ENCODE measurements at places on chromosomes 3 and 15.

GRCh38 chr3:101038393-101038792, 45.2 kb upstream of the ABI3BP start:
- DNase-seq = no peak

DNA sequence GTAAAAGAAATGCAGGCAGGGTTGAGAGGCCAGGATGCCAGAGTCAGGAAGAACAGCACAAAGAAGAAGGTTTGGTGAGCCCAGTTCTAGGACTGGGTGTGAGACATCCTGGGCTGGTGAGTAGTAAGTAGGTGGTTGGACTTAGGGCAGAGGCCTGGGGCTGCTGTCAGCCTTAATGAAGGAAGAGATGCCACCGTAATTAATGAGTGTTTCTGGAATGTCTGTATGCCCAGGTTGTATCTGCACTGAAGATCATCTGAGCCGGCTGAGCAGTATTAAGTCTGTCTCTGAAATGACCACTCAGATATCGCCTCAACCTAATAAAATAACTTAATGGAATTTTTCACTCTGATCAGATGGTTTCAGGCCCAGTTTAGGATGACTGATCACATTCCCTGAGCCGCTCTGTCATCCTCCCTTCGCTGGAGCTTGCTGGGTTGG, 532.9 kb upstream of the IL12A start:
- no peak for DNase-seq

DNA sequence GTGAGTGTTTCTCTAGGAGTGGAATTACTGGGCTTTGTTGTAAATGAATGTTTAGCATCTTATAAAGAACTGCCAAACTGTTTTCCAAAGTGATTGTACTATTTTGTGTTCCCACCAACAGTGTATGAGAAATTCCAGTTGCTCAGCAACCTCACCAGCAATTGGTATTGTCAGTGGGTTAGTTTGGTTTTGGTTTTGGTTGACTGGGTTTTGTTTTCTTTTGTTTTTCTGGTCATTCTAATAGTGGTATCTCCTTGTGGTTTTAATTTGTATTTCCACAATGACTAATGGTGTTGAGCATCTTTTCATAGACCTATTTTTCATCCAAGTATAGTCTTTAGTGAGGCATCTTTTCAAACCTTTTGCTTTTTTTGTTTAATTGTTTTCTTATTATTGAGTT, 27.1 kb downstream of the FILIP1L start:
- no peak for DNase-seq

- peak; percentile 24 for DNase-seq
These were observed 8.8 kb downstream of the ANKUB1 start for GRCh38 chr3:149783576-149783975.

GRCh38 chr15:23762026-23762425, 74.9 kb upstream of the NDN start:
- DNase-seq = no peak

DNA sequence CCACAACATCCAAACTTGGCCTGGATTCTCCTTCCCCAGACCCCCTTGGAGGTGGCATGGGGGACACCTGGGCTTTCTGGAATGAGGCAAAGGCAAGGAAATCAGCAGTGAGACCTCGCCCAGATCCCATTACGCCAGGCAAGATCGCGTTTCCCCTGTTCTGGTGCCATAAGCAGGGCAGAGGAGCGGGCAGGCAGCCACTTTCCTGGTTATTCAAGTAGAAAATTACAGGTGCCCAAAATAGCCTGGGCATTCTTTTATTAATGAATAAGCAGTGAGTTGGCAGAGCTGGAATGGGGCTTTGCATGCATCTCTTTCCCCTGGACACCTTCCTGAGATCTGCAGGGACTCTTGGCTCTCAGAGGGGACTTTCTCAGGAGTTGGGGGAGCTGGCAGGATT, 31.5 kb upstream of the FAM107A start:
- DNase-seq = no peak

- DNase-seq = no peak
These were observed 58.7 kb upstream of the BCHE start for GRCh38 chr3:165895919-165896318.

DNA sequence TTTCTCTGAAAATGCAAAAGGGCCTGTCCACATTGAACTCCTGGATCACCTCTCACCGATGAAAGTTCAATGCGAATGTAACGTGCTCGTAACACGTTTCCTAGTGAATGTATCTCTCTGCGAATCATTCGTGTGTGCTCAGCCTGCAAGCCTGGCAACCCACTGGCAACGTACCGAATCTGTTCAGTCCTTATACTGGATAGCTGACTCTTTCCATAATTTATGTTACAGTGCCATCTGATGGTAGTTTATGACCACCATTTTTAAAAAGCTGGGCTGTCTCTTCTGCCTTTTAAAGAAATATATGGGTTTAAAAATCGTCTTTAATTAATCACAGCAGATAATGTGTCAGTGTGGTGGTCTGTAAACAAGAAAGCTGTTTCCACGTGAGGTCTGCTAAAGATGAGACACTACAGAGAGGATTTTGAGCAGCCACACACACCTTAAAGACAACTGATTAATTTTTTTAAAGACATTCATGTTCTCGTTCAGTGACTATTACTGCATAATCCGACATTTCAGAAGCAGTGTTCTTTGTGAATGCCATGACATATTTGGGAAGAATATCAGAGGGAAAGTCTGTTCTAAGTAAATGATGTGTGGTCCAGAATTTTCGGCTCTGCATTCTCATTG, 69.4 kb upstream of the FOXP1 start:
- DNase-seq = peak; percentile 54

- DNase-seq = no peak
These were observed 40.2 kb downstream of the SUMF1 start for GRCh38 chr3:4426782-4427344.

DNA sequence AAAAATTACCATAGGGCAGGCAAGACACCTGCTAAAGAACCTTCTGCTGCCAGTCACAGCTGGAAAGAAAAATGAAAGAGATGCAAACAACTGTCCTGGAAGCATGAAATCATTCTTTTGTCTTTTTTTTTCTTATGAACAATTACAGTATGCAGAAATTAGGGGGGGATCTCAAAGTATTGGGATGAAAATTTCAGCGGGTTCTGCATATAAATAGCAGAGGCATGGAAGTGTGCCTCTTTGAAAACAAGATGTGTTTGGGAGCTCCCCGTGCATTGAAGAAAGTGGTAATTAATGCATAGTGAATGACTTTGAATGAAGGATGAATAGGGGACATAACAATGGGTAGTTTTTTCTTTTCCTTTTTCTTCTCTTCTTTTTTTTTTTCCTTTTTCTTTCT, 431.2 kb downstream of the SOX2 start:
- DNase-seq = no peak
